ENCODE measurements at places on chromosomes 5 and 9.
A peak's percentile ranks its signal among the peaks of the same experiment; 100 is the strongest.

GRCh38 chr9:114627553-114627952 is 16.5 kb downstream of the TMEM268 start:
- no peak for DNase-seq

DNA sequence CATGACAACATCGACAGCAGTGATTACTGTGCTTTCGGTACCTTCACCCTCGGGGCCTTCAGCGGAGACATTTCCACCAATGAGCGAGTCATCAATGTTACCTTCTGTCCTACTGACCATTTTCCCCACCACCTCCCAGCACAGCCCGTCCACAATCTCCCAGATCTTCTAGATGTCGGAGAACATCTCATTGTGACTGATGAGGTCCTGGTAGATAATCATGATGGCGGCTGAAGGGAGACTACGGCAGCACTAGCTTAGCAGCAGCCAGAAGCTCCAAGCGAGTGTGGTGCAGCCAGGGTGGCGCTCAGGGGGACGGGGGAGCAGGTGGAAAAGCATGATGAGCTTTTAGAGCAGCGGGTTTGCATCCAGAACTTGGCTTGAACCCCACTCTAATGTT is 379.0 kb downstream of the TLR4 start:
- DNase-seq = no peak

DNA sequence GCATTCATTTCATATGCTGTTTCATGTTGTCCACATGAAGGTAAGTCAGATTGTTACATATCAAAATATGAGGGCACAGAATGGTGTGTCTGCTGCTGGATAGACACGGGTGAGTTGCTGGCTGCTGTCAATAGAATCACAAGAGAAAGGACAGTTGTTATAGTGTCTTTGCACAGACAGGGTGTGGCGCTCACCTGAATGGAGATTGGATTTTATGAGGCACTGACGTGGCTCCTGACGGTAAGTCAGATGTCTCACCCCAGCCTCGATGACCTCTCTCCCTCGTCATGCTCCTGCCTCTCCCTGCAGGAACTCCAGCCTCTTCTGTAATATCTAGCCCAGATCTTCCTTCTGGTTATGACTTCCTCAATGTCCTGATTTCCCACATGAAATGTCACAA is 75.4 kb upstream of the SELENOP start:
- DNase-seq = no peak

GRCh38 chr9:22157276-22157675 is 148.2 kb upstream of the CDKN2B start:
- DNase-seq = no peak

DNA sequence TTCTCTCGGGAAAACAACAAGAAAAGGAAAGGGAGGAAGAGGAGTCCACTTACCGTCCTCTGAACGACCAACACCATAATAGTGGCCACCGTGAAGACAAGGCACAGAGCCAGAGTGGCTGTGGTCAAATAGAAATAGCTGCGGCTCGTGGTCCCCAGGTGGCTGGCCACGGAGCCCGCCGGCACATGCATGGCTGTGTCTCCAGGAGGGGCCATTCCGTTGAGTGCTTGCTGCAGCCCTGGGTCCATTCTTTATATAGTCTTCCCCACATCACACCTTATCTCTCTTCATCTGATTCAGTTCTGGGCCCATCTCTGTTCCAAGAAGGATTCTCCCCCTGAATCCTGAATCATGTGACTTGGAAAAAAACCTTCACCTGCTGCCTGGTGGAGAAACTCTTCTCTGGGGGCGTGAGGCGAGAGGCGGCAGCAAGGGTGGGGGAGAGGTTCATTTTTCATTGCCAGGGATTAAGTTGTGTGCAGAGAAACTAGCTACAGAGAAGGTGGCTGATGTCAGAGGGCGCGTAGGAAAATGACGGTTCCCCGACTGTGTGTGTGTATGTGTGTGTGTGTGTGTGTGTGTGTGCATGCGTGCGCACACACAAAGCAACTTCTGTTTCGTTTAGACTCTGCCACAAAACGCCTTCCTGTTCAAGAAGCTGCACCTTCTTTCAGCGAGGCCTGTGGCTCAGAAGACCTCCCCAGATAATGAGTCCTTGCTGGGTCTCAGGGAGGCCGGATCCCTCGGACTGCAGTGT is at the start of gene TNFSF8:
TNFSF8 (minus strand) TSS at position 536 of the 757 bp plus-strand sequence; CDS start at position 248, 288 bp downstream.
- peak; percentile 59 for DNase-seq

- DNase-seq = no peak
These were observed 288.4 kb downstream of the CAAP1 start for GRCh38 chr9:26604076-26604662.

- DNase-seq = no peak
These were observed 1.6 kb downstream of the DCTN4 start for GRCh38 chr5:150757087-150757649.
